Amniotic epithelial cell (primary cell): ENCODE measurements at places on chromosomes 7 and 10.

GRCh38 chr10:126921974-126922525 lies 16.8 kb downstream of the DOCK1 start:
- peak; percentile 76 for DNase-seq

DNA sequence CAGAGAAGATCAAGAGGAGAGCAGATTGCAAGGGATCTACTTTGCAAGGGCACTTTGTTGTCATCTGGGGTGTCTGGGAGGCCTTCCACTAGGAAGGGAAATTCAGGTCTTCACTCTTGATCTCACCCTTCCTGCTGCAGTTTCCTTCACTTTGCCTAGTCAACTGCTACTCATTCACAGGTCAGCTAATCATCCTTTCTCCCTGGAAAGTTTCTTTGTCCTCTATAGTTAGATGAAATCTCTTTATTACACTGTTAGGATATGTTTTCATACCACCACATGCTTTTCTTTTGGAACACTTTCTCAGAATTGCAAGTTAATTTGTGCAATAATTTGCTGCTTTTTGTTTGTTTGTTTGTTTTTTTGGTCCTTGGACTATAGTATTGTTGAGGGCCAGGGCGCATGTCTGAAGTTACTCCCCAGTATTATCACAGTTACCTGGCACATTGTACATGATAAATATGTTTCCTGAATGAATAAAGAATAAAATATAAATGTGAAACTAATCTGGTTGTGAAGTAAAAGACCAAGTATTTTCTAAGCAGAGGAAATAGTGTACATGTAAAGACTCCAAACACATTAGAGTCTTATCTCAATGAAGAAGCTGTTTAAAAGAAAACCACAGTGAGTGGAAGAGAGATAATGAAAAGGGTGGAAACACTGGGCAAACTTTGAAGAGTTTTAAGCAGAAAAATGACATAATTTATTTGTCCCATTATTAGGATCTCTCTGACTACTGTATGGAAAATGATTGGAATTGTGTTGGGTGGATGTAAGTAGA lies 139.9 kb upstream of the DGKB start:
- no peak for DNase-seq

- DNase-seq = no peak
Observed at GRCh38 chr7:108598153-108598552, 28.5 kb downstream of the DNAJB9 start.

DNA sequence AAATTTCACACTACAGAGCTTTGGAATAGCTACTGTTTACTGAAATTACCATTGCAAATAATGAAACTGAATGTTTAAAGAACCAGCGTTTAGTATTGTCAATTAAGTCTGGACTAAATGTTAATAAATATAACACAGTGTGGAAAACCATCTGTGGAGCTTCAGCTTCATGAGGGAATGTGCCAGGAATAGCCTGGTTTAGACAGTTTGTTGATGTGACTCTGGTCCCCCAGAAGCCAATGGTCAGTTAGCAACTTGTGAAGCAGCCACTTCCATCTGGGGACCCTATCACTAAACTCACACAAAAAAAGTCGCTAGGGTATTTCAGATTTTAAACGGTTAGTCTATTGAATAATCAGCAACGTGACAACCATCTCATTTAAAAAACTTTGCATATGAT lies 207.8 kb downstream of the RAMP3 start:
- no peak for DNase-seq
